ENCODE measurements at places on chromosomes 3 and 15.
A peak's percentile ranks its signal among the peaks of the same experiment; 100 is the strongest.

GRCh38 chr15:92886042-92886537 lies 14.0 kb upstream of the CHD2 start:
- no peak for DNase-seq

DNA sequence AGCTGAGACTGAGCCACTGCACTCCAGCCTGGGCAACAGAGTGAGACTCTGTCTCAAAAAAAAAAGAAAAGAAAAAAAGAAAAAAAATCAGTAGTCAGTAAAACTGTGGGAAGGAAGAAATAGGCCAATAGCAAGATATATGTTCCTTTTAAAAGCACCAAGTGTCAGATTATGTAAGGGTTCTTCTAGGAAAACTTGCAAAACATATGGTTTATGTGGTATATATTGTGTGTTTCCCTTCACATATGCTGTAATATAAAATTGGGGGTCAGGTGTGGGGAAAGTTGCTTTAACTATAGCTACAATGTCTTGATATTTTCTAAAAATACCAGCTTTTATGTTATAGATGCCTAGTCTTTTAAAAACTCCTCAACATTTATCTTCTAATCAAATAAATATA lies 64.6 kb downstream of the ESYT3 start:
- DNase-seq: no peak

- no peak for DNase-seq
Observed at GRCh38 chr3:116148881-116149851, 296.1 kb downstream of the LSAMP start.

GRCh38 chr3:43411429-43411828 lies 125.1 kb downstream of the SNRK start:
- no peak for DNase-seq

- DNase-seq: no peak
Observed at GRCh38 chr3:171704002-171704401, 106.3 kb downstream of the PLD1 start.

DNA sequence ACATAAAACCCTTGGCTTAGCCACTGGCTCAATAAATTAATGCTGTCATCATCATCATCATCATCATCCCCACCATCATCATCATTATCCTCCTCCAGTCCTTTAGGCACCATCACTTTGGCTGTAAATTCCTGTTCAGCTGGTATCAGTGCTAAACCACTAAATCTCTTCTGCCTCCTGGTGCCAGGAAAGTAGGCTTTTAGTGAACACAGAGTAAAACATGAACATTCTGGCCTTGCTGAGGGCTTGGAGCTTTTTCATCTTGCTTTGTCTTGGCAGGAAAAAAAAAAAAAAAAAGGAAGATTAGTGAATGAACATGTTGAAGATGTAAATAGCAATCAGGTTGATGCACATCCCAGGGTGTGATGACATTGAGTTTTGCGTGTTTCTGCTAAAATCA lies 67.3 kb upstream of the EIF1B start:
- DNase-seq: no peak

GRCh38 chr15:62094388-62094787 lies 27.6 kb downstream of the C2CD4A start:
- DNase-seq: no peak

- DNase-seq: no peak
Observed at GRCh38 chr3:134625885-134626741, 24.7 kb downstream of the KY start.

DNA sequence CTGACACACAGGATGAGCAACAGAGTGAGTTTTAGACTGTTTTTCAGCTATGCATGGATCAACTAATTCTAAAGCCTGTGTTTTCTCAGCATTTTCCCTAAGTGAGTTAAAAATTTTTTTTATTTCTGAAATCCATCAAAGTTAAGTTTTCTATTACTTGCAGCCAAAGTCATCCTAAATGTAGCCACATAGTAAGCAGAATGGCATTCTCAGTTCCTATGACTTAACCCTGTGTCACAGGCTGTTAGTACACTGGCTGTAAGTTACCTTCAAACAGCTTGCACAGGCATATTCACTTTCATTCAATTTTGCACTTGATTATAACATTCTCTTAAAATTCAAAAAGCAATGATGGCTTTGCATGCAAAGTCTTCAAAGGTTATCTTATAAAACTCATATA lies 368.2 kb downstream of the OCA2 start:
- DNase-seq: no peak

- DNase-seq: no peak
Observed at GRCh38 chr3:186787642-186788481, 4.5 kb downstream of the EIF4A2 start.

- DNase-seq: no peak
Observed at GRCh38 chr15:83654379-83655236, 685 bp downstream of the ADAMTSL3 start.

- DNase-seq: no peak
Observed at GRCh38 chr15:35740761-35741160, 194.8 kb upstream of the DPH6 start.

GRCh38 chr15:86139828-86140227 lies 60.2 kb downstream of the AGBL1 start:
- DNase-seq: no peak

DNA sequence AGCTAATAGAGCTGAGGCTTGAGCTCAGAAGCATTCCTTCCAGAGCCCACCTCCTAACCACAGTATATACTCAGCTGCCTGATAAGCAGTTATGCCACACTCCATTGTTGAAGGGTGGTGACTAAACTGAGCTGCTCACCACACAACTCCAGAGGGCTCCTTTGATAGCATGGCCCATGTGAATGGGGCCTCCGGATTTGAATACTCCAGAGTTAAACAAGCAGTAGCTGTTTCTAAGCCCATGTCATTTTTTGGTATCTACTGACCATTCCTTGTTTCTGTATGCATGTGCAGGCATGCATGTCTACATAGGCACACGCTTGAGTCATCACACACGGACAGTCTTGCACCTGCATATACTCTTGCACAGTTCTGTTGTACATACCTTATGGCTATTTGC lies 28.9 kb downstream of the IGSF10 start:
- DNase-seq: no peak

DNA sequence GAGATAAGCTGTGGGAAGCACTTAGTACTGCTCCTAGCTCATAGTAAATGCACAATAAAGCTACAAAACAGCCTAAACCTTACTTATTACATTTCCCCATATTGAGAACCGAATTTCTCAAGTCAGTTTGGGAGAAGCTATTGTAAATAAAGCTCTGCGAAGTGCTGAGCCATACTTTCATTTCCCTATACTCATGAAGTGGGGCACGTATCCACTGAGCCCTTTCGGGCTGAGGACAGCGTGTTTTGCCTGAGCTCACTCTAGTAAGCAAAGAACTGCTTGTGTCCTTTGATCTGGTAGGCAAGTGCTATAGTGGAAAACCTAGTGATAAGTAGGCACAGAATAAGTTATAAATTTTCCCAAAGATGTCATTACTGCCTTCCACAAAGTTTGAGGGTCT lies 165.0 kb downstream of the RSL24D1 start:
- DNase-seq: no peak

- DNase-seq: peak; percentile 57
Observed at GRCh38 chr3:126911162-126912026, 71.5 kb upstream of the PLXNA1 start.

DNA sequence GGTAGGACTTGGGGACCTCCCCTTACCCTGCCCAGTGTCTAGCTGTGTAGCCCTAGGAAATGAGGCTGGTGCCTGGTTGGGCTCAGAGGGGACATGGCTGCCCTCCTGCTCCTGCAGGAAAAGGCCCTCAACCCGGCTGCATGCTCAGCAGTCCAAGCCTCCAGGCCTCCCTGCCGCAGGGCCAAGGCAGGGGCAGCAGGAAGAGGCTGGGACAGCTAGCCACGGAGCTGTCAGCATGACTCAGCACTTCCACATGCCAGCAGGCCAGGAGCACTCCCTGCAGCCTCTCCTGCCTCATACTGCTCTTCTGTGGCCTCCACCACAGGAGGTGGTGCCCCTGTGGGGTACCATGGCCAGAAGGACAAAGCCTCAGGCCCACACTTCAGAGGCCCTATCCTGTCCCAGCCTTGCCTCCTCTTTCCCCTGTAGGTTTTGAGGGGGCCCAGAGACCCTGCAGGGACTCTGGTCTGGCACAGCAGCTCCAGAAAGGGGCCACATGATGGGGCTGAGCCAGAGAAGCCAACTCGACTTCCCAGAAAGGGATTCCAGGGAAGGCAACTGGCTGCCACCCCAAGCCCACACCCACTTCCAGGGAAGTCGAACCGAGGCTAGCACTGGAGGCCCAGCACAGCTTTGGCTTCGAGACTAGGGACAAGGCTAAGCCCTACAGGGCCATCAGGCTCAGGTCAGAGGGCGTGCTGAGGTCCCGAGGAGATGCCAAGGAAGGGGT lies 19.5 kb downstream of the TKT start:
- peak; percentile 85 for DNase-seq

DNA sequence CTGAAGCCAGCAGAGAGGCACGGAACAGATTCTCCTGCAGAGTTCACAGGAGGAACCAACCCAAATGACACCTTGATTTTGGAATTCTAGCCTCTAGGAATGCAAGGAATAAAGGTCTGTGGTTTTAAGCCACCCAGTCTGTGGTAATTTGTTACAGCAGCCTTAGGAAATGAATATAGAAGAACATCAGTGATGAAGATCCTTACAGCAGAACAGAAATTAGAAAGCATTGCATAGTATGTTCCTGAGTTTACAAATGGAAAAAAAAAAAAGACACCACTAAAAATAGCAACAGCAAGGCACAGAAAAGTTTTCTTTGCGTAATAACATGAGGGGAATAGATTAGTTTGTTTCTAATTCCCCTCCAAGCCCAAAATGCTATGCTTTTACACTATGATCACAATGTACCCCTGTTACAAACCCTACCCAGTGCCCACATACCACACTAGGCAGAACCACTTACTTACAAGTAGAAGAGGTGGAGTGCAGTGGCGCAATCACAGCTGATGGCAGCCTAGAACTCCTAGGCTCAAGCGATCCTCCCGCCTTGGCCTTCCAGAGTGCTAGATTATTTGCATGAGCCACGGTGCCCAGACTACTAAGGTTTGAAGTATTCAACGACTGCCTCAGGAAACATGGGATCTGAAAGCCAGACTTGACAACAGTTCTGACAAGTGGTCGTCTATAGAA lies 84.3 kb downstream of the SHQ1 start:
- no peak for DNase-seq

DNA sequence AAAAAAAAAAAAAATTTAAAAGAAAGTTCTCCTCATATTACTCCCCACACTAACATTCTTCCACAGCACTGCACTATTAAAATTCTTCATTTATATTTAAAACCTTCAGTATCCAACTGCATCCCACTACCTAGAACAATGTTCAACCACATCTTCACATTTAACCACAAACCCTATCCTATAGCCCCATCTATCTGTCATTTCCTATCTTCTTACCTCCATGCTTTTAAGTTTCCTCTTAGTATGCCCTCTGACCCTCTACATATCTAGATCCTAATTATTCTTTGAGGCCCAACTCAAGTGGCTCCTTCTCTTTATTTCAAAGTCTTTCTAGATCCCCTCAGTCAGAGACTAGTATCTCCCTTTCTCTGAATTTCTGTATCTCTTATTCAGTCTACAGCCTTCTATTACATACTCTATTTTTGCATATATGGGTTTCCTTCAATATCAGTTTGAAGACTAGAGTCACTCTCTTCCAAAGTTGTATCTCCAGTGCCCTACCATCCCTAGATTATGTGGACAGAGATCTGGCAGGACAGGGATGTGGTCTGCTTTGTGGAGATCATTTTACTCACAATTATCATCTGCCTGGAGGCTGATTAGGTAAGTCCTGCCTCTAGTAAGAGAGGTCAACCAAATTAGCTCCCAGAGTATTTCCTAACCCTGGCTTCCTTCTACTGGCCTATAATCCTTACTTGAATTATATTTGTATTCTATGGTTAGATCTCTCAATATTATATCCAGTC lies 1.4 kb downstream of the CIAO2A start:
- DNase-seq: no peak

- DNase-seq: no peak
Observed at GRCh38 chr3:88117683-88118082, 32.1 kb upstream of the C3orf38 start.

- no peak for DNase-seq
Observed at GRCh38 chr3:34929036-34929435, 710.3 kb upstream of the ARPP21 start.

DNA sequence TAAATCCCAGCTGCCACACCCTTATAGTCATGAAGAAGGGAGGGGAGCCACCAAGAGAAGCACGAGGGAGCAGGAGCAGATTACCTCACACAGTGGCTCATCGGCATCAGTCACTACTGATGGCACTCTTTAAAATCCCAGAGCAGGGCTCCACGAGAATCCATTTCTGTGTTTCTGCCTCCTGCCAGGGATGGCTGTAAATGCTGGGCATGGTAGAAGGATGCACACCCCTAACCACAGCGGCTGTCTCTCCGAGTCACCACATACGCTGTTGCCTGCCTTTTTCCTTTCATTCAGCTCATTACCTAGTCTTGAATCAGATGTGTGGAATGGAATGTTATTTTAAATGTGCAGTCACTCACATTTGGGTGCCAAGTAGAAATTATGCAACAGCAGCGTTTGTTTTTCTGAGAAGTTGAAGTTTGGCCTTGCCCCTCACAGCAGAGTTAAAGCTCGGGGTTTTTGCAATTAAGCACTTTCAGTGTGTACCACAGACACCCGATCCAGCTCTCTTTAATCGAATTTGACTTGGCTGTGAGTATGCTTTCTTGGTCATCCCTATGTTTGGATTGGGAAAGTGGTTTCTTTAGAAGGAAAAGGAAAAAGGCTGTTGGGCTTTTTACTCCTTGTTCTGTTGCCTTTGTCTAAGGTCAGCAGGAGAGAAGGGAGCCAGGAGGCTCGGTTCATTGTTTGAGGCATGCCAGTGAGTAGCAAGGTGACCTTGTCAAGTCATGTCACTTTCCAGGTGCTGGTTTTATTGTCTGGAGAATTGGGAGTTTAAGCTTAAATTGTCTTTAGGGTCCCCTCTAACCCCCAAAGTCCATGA lies 284.2 kb upstream of the TPM1 start:
- no peak for DNase-seq

GRCh38 chr3:22257252-22257651 lies 506.2 kb upstream of the ZNF385D start:
- DNase-seq: no peak

- DNase-seq: no peak
Observed at GRCh38 chr3:128553560-128553959, 60.6 kb upstream of the GATA2 start.

GRCh38 chr3:143783851-143784370 lies 64.4 kb downstream of the SLC9A9 start:
- DNase-seq: no peak

DNA sequence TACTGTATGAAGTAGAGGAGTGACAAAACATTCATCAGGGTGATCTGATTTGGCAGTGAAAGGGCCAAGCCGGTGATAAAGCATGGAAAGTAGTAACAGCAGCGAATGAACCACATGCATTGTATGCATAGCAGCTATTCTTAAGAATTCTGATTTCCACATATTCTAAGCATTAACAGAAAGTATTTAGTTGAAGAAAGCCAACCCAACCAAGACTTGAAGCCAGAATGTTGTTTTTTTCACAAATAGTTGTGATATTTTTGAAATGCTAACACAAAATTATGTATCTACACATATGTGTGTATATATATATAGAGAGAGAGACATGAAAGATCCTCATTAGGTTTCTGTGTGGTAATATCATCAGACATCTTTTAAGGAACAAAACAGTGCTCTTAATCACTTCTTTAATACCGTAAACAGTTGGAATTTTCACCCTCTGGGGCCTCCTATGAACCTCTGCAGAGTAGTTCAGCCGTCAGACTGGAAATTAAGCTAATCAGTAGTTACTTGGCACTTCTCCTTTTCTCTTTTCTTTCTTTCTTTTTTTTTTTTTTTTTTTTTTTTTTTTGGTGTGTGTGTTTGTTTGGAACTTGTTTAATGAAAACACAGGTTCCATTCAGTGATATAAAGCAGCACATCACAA lies 139.6 kb downstream of the CMSS1 start:
- DNase-seq: no peak

GRCh38 chr15:46317029-46317428 lies 682.2 kb downstream of the SQOR start:
- DNase-seq: no peak
